ENCODE measurements at places on chromosomes 7 and 10.
A peak's percentile ranks its signal among the peaks of the same experiment; 100 is the strongest.

DNA sequence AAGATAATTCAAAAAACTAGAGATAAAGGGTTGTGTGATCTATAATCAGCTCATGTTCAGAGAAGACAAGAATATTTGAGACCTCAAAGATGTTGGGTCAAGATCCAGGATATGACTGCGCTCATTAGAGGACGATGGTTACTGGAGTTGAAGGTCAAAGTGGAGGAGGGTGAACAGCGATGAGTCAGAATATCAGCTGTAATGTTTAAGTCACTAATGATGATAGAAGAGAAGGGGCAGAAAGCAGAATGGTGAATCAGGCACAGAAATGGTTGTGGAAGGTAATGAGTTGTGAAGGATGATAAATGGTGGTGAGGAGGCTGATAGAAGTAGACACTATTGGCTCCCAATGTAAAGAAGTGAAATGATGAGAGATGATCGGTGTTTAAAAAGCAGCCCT, 540.3 kb downstream of the INHBA start:
- DNase-seq, result no peak

GRCh38 chr7:29494350-29494749, 69.3 kb upstream of the PRR15 start:
- DNase-seq, result no peak

GRCh38 chr10:44703241-44704155, 207.6 kb upstream of the TMEM72 start:
- no peak for DNase-seq

GRCh38 chr7:101978683-101979082, 161.3 kb downstream of the CUX1 start:
- no peak for DNase-seq

GRCh38 chr7:155210356-155210755, 87.3 kb upstream of the INSIG1 start:
- no peak for DNase-seq

- DNase-seq, result no peak
Measured at GRCh38 chr7:108062250-108063014, 59.5 kb upstream of the LAMB1 start.

DNA sequence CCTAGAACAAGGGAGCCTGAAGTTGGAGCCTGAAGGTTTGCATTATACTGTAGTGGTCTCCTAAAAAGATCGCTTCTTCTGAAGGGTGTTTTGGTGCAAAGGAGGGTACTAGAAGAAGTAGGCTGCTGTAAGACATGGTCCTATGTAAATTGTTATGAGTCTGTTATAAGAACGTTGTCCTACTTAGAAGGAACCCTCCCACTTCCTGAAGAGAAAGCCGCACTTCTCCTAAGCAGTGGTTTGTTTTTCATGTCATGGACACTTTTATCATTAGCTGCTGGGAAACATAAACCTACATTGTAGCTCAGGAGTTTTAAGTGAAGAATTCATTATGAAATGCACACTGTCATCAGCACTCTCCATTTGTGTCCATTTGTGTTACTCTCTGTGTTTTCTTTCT, 129.1 kb upstream of the ITGB1 start:
- DNase-seq, result no peak

DNA sequence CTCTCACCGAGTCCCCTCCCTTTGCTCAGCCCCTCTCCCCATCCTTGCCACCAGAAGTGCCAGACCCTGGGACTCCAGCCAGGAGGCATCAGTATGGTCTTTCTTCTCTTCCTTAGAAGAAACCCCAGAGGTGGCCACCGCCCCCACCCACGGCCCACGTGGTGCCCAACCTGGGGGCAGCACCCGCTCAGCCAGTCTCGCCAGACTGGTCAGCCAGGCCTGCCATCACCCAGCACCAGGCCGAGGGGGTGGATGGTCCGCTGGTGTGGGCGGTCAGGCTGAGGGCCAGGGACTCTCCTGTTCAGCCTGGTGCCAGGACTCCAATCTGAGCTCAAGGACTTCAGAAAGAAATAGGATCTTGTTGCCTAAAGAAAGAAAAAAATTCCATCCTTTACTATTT, 5.8 kb upstream of the CLDN4 start:
- peak; percentile 4 for DNase-seq

GRCh38 chr10:98235846-98236245, 32.1 kb downstream of the LOXL4 start:
- DNase-seq, result no peak

Data from GM10248 (cell line).